ENCODE measurements at places on chromosomes 7 and 10. TPM values are rescaled to one million over a fixed set of nuclear protein-coding genes. Genes with fewer than 3 reads are reported as not detected.
A peak's percentile ranks its signal among the peaks of the same experiment; 100 is the strongest.

DNA sequence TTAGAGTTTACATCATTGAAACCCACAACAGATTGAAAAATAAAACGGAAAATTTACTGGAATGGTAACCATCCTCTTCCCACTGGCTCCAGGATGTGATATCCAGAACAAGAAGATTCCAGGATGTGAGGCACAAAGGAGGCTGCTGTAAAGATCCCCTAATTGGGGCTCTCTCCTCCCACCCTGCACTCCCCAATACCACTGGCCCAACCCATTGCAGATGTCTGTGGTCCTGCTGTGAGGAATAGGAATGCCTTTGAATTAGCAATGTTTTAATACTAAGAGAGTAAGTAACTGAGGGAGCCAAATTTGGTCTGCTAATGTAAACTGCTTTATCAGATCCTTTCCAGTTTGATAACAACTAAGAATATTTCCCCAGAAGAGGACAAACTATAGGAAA lies 225.9 kb upstream of the INHBA start:
- H3K27me3 ChIP-seq: no peaks in the 10 kb centered on the region
- no peaks in the 10 kb centered on the region for H3K4me1 ChIP-seq
- H3K4me3 ChIP-seq: no peak overlapping the region
- H3K36me3 ChIP-seq: no peaks in the 10 kb centered on the region

NRP1 gene
- total RNA-seq: 60.6 TPM

DNA sequence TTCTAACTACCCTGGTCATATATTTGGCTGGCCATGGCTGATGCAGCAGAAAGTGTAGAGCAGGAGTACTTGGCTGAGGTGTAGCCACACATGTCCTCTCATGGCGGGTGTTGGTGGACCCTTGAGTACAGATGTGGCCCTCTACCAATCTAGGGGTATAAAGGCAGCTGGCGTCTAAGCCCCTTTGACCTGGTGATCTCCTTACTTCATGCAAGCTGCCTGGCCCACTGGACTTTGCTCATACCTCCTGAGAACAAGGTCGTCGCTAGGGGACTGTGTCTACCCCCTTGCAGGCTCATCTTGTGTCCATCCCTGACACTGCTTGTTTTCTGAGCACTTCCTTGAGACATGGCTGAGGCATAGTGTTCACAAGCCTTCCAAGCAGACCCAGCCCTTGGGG lies 287.8 kb downstream of the RPS24 start:
- no peak overlapping the region for H3K27ac ChIP-seq
- no peaks in the 10 kb centered on the region for H3K27me3 ChIP-seq
- no peak for DNase-seq
- H3K36me3 ChIP-seq: no peaks in the 10 kb centered on the region
- no peaks in the 10 kb centered on the region for H3K4me1 ChIP-seq
- H3K4me3 ChIP-seq: no peak overlapping the region

DNA sequence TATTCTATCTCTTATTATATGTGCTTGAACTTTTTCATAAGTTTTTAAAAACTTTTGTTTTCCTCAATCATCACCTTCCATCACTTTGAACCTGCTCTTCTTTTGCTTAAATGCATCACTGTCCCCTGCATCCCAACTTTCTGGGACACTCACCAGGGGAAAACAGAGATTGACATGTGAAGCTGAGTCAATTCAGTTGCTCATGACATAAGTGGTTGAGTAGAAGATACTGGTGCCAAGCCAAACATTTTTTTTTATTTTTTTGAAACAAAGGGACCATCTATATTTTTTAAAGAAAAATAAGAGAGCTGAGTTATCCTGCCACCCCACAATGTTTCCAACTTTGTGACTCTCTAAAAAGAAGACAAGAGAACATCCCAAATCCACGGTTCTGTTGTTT lies 61.8 kb upstream of the AHR start:
- H3K4me1 ChIP-seq: peaks cover 36% of the 10 kb centered on the region
- no peak for DNase-seq
- H3K27ac ChIP-seq: no peak overlapping the region
- H3K4me3 ChIP-seq: no peak overlapping the region
- H3K27me3 ChIP-seq: no peaks in the 10 kb centered on the region
- no peaks in the 10 kb centered on the region for H3K36me3 ChIP-seq

MOGAT3 gene
- total RNA-seq: not detected

DNA sequence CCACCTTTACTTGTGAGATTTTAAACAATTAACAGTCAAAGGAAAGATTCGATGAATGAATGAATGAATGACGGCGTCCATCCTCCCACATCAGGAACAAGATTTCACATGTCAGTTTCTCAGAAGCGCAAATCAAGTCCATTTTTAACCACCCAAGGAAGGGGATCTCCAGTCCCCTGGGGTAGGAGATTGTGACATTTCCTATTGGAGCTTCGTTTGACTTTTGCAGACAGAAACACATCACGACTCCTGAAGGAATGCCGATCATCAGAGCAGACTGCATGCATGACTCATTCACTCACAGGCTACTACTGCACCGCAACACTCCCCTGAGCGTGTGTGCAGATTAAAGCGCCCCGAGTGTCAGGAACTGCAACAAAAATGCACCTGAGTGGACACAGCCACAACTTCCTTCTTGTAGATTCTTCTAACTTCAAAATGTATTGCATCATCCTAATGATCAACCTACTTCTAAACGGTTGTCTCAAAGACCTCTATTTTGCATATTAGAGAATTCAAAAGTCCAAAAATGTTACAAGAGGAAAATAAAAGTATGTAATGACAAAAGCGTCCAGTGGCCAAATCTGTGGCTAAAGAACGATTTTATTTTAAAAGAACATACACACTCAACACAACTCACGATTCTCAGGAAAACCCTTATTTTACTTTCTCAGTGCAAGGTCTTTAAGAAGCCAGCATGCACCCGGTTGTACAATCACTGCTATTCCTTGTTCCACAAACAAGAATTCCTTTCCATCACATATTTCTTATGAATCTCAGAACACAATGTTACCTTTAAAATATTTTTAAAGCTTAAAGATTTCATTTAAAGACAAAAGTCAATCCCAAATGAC lies 172.6 kb downstream of the FAM107B start:
- no peak overlapping the region for H3K4me3 ChIP-seq
- H3K4me1 ChIP-seq: peaks cover 7% of the 10 kb centered on the region
- H3K36me3 ChIP-seq: peaks cover 17% of the 10 kb centered on the region
- H3K27ac ChIP-seq: peak overlapping the region; percentile 13
- H3K27me3 ChIP-seq: no peaks in the 10 kb centered on the region

- H3K36me3 ChIP-seq: no peaks in the 10 kb centered on the region
- no peaks in the 10 kb centered on the region for H3K4me1 ChIP-seq
- H3K27ac ChIP-seq: no peak overlapping the region
- H3K4me3 ChIP-seq: no peak overlapping the region
- no peaks in the 10 kb centered on the region for H3K27me3 ChIP-seq
These were observed 73.8 kb downstream of the LRGUK start for GRCh38 chr7:134200970-134201369.

DNA sequence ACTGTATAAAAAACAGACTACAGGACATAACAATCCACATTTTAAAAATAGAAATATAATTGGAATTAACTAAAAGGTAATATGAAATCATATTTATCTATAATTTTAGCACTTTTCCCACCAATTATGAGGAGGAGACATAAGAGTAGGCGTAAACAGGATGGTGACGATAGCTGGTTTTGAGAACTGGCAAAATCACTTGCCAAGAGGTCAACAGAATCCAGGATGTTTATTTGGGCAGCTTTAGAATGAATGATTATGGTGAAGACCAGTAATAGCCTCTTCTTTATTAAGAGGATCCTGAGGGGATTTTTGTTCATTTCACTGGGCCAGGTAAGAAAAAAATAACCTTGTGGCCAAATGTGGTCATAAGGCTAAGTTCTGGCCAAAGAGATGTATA lies 67.2 kb downstream of the TPK1 start:
- H3K27me3 ChIP-seq: no peaks in the 10 kb centered on the region
- H3K4me3 ChIP-seq: no peak overlapping the region
- no peaks in the 10 kb centered on the region for H3K36me3 ChIP-seq
- no peaks in the 10 kb centered on the region for H3K4me1 ChIP-seq
- DNase-seq: no peak

- H3K4me1 ChIP-seq: no peaks in the 10 kb centered on the region
- DNase-seq: no peak
These were observed 431.2 kb upstream of the IGFBP3 start for GRCh38 chr7:46352004-46352954.

DNA sequence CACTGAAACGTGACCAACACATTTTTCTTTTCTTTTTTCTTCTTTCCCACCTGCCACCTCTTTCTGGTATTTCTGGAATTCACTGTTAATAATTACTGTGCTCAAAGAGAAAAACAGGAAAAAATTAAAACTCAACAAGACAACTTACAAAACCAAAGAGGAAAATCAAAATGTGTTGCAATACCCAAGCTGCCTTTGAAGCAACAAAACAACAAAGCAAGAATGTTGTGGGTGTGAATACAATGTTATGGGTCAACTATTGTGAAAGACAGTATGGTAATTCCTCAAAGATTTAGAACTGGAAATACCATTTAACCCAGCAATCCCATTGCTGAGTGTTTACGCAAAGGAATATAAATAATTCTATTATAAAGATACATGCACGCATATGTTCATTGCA lies 415.1 kb downstream of the GFRA1 start:
- H3K4me3 ChIP-seq: no peak overlapping the region
- no peak for DNase-seq
- no peaks in the 10 kb centered on the region for H3K4me1 ChIP-seq

FASTK gene
- total RNA-seq: 139 TPM

GRCh38 chr7:44402401-44403060 lies 77.1 kb upstream of the CAMK2B start:
- no peak overlapping the region for H3K4me3 ChIP-seq
- no peaks in the 10 kb centered on the region for H3K4me1 ChIP-seq
- DNase-seq: no peak
- peaks cover 69% of the 10 kb centered on the region for H3K36me3 ChIP-seq

DNA sequence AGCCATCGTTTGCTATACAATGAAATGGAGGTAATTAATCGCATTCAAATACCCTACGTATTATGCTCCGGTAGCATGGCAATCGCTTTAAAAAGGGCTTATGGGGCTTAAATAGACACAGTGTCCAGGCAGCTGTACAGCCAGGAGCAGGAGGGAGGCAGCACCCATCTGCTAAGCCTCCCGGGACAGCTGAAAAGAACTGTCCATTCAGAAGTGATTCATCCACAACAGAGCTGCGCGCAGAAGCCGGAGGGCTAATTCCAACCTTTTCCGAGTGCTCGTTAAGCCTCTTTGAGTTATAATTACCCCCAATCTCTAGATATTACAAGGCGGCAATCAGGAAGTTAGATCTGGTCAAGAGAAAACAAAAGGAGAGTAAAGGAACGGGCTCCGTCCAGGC lies 58.3 kb downstream of the DPYSL4 start:
- H3K27ac ChIP-seq: no peak overlapping the region
- H3K36me3 ChIP-seq: peaks cover 7% of the 10 kb centered on the region
- no peak for DNase-seq
- H3K4me1 ChIP-seq: no peaks in the 10 kb centered on the region
- no peaks in the 10 kb centered on the region for H3K27me3 ChIP-seq

DNA sequence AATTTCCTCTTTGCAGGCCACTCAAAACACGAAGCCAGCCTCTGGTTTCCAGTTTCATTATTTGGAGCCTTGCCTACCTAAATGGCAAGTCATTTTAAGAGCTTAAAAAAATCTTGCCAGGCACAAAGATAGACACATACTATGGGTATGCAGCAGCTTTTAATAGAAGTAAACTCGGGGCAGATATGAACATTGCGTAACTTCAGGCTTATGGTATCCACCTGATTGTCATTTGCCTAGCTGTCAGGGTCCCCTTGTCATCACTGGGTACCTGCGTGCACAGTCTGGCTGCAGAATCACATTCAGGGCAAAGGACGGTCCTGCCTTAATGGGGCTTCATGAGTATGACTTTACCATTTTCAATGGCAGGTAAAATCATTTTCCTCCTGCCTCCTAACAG lies 466.1 kb upstream of the NRP1 start:
- H3K27ac ChIP-seq: no peak overlapping the region
- no peak overlapping the region for H3K4me3 ChIP-seq
- H3K4me1 ChIP-seq: no peaks in the 10 kb centered on the region
- no peaks in the 10 kb centered on the region for H3K27me3 ChIP-seq
- DNase-seq: no peak

DNA sequence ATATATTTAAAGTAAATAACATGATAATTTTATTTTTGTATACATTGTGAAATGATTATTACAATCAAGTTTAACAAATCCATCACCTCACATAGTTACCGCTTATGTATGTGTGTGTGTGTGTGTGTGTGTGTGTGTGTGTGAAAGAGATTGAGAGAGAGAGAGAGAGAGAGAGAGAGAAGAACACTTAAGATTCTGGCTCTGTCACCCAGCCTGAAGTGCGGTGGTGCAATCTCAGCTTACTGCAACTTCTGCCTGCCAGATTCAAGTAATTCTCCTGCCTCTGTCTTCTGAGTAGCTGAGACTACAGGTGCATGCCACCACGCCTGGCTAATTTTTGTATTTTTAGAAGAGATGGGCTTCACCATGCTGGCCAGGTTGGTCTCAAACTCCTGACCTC lies 17.8 kb downstream of the LYZL1 start:
- no peak overlapping the region for H3K27ac ChIP-seq
- no peak for DNase-seq
- H3K27me3 ChIP-seq: no peaks in the 10 kb centered on the region
- H3K36me3 ChIP-seq: no peaks in the 10 kb centered on the region
- H3K4me3 ChIP-seq: no peak overlapping the region
- H3K4me1 ChIP-seq: no peaks in the 10 kb centered on the region

DNA sequence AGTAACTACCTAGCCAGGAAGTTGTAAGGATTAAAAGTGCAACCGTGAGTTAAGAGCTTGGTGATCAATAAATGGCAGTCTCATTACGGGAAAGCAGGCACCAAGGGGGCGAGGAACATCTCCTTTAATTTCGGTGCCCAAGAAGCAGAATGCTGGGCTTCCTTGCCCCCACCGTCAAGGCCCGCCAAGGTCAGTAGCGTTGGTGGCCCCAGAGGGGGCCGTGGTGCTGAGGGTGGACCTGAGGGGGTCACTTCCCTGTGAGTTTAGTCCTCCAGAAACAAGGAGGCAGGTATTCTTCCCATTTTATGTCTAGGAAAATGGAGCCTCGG lies 408 bp upstream of the MINDY4 start:
- H3K36me3 ChIP-seq: no peaks in the 10 kb centered on the region
- H3K4me1 ChIP-seq: no peaks in the 10 kb centered on the region
- no peak for DNase-seq
- H3K27me3 ChIP-seq: no peaks in the 10 kb centered on the region

DNA sequence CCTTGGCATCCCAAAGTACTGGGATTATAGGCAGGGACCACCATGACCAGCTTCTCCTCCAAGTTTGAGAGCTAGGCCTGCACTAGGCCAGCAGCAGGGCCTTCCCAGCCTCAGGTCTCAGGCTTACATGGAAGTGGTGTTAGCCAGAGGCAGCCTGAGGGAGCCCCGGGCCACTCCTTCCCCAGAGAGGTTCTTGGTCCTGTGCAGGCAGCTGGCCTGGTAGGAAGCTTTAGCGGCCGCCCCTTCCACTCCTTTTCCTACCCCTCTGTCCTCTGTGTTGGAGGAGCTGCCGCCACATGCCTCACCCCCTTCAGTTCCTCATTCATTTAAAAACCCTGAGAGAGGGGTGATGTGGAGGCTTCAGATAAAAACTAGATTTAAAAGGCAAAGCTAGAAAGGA lies 40.3 kb downstream of the TSPAN15 start:
- H3K4me3 ChIP-seq: no peak overlapping the region
- peaks cover 46% of the 10 kb centered on the region for H3K4me1 ChIP-seq
- no peaks in the 10 kb centered on the region for H3K27me3 ChIP-seq
- H3K27ac ChIP-seq: peak overlapping the region; percentile 93
- DNase-seq: no peak
